ENCODE measurements at places on chromosomes 7 and 10. TPM values are rescaled to one million over a fixed set of nuclear protein-coding genes. Genes with fewer than 3 reads are reported as not detected.
A peak's percentile ranks its signal among the peaks of the same experiment; 100 is the strongest.

The OPN4 gene
- not detected for polyA plus RNA-seq

The JAZF1 gene
- polyA plus RNA-seq: 12.9 TPM

GRCh38 chr10:113982769-113983168 lies 60.9 kb upstream of the ADRB1 start:
- peak; percentile 46 for DNase-seq

The MBLAC1 gene
- polyA plus RNA-seq: 2.1 TPM

The PNLIPRP3 gene
- not detected for polyA plus RNA-seq

DNA sequence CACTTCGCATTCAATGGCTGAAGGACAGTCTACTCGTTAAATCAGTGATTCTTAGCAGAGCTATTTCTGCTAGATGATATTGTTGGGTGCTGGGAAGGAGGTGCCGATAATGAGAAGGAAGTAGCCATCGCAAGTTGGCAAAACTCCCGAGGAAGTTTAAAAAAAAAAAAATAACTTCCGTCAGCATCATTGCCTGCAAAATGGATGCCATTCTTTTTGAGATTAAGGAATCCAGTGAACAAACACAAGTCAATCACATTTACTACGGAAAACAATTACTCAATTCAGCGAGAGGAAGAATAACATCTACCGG lies 74.4 kb upstream of the SFMBT2 start:
- no peak for DNase-seq

- no peak for DNase-seq
These were observed 26.0 kb downstream of the SLC29A3 start for GRCh38 chr10:71344993-71345480.

- DNase-seq: peak; percentile 56
These were observed 12.8 kb downstream of the SCRN1 start for GRCh38 chr7:29976673-29977415.

DNA sequence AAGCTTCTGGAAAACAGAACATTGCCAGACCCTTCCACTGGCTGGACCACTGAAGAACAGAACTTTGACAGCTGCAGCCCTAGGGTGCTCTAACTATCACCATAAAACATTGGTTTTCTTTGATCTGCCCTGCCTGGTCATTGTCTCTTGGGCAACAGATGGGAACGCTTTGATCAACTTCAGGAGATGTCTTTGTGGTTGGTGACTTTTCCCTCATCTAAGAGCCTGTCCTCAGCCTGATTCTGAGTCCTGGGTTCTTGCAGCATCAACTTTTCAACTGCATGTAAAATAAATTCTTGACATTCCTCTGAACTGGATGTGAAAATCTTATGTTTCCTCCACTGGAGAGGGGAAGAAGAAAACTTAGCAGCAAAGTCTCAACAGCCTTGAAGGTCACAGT lies 53.1 kb upstream of the ZNRF2 start:
- no peak for DNase-seq

GRCh38 chr7:40604601-40605438 lies 470.0 kb downstream of the SUGCT start:
- no peak for DNase-seq

The TMEM178B gene
- polyA plus RNA-seq: 0.33 TPM

All from left renal cortex interstitium (tissue), 4 donors.